ENCODE measurements at places on chromosomes 1 and 21. TPM values are rescaled to one million over a fixed set of nuclear protein-coding genes. Genes with fewer than 3 reads are reported as not detected.

DNA sequence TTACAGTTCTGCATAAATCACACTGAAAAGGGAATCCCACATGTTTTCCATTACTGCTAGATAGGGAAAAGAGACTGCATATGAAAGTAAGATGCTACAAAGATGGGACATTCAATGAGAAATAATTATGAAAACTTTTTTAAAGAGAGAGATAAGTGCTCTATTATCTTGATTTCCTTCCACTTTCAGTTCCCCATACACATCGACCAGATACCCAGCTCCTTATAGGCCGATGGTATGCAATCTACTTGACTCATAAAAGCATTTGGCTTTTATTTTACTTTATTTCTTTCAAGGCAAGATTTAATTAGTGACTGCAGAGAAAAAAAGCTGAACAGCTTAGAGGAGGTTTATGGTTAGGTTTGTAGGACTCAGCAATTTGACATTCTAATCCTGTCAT lies 13.1 kb downstream of the BRINP2 start:
- DNase-seq, result no peak

DNA sequence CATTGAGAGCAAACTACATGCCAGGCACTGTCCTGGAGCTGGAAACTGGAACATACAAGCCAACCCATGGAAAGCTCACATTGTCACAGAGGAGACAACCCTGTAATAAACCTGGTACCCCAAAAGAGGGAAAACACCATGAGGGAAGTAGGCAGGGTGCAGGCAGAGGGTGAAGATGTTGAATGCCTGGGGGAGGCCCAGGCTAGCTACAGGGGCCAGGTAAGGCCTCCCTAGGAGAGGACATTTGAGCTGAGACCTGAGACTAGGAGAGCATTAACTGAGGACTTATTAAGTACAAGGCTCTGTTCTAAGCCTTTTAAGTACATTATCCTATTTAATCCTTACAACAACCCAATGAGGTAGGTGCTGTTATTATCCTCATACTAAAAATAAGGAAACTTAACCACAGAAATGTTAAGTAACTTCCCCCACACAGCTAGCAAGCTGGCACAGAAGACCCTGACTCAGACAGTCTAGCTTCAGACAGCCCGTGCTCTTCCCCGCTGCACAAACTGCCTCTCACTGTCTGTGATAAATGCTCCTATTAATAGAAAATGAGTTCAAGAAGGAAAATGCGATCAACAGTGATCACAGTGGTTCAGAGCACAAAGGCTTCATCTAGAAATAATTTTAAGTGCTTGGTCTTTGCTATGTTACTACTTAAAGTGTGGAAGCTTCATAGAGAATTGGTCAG lies 41.8 kb downstream of the ZNF281 start:
- DNase-seq, result no peak

DNA sequence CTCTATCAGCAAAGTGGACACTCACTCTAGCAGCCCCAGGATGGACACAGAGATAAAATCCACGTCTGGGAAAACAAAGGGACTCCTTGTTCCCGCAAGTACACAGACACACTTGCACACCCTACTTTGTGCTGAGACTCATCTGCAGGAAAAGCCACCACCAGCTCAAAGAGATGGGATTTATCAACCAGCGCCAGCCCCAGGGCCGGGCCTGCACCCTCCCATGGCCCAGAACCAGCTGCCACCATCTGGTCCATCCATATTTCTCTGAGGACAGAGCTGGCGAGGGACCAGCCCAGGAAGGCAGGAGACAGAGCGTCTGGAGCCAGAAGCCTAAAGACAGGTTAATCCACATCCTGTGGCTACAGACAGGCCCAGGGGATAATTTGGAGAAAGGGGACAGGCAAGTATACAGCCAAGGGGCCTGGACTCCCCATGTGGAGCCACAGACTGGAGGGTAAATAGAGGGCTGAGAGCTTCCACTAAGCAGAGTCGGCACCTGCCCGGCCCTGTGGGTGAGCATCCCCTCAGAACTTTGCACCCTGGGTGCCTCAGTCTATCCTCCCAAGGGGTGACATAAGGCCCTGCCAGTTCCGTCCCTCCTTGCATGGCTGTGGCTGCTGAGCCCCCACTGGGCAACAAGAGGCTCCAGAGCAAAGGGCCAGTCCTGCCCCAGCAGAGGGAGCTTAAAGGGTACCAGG lies 233.9 kb downstream of the PTPRU start:
- no peak for DNase-seq

DNA sequence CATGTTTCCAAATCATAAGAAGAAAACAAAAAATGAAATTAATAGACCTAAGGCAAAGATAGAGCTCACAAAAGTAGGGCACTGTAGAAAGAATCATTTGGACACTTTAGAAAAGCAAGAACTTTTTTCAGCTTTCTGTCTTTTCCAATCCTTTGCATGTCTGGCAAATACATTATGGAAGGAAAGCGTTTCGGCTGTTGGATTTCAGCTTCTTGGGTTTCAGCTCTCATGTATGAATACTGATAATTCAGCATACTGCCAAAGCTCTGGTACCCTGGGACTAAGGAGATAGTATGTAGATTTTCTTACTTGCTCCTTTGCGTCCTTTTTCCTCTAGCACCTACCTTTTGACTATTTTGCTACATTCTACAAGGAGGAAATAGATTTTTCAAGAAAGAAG lies 375.9 kb downstream of the BRINP3 start:
- DNase-seq, result no peak

DNA sequence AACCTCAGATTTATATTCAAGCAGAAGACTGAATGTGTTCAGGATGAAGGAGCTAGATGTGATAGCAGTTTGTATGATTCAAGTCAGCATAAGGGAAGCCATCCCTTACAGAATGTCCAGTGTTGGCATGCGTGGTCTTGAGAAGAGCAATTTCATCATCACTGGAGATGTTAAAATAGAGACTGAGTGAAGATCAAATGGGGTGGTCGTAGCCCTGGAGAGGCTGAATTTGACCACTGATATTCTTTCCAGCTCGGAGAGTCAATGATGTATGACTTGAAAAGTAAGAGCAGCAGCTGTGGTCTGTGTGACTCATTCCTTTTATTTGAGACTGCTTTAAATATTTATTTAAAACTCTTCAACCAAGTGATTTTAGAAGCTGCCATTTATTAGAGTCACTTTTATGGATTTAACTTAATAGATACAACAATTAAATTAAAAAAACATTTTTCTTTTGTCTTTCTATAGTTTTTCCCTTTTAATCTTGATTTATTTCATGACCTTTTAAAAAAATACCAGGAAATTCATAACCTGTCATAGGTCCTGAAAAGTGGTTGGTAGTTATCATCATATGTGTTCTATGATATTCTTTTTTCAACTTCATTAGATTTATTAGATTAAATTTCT lies 15.5 kb downstream of the FMN2 start:
- DNase-seq, result no peak

DNA sequence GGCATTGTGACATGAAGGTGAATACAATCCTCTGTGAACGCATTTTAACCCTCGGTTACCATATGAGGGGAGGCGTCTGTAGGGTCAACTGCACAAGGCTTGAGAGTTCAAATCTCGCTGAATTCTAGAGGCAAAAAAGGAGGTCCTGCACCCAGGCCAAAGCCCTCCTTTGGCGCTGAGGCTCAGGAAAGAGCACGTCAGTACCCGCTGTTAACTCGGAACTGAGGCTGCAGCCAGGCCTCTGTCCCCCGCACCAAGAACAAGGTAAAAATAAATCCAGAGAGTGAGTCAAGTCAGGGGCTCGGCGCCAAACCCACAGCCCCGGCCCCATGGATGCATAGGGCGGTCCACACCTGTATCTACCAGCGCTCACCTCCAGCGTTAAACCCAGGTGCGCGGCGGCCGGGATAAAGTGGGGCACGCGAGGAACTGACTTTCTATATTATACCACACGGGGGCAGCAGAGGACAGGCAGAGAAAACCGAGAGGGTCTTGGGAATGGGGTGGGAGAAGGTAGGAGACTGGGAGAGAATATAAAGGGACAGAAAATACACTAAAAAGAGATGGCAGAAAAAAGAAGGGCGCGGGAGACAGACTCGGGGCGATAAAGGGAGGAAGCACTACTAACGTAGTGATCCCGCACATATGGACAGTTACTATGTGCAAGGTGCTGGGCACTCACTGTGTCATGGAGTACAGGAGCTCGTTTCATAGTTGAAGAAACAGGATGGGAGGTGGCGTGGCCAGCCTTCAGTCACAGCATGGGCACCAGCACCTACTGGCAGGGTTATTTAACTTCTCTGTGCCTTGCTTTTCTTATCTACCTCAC lies 54.9 kb downstream of the DMRTA2 start:
- DNase-seq, result peak; percentile 69

DNA sequence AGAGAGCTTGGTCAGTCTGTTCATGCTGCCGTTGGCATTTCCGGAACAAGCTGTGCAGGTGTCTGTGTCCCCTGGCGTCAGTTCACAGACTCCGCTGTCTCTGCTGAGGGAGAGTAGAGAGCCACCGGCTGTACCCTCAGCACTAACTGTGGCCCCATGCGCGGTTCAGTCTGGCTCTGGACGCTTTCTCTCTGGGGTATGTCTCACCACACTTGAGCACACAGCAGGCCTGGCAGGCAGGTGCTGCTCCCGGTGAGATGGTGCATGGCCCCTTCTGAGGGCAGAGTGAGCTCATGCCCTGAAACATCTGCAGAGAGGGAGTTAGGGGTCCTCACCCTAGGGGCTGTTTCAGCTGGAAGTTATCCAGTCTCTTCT lies 60.0 kb upstream of the TLR5 start:
- DNase-seq, result no peak

DNA sequence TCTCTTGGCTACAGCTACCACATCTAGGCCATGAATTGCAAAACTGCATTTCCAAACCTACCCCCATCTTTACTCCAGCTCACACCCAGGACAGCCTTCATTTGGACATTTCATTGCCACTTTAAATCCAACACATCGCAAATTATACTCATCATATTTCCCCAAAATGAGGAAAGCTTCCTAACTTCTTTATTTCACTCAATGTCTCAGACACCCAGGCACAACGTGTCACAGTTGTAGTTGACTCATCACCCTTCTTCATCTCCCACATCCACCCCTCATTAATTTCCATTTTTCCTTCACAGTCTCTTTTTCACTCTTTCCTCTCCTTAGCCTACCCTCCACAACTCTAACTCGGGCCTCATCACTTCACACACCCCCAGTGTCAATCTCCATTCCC lies 6.7 kb downstream of the OTUD7B start:
- no peak for DNase-seq

- no peak for DNase-seq
Measured at GRCh38 chr1:113913887-113914664, 8.9 kb downstream of the DCLRE1B start.

GRCh38 chr1:20496241-20496661 lies 10.2 kb upstream of the CAMK2N1 start:
- peak; percentile 71 for DNase-seq

- DNase-seq, result no peak
Measured at GRCh38 chr1:203473781-203474305, 1.8 kb upstream of the PRELP start.

- DNase-seq, result no peak
Measured at GRCh38 chr21:23039846-23040245, 2041.6 kb downstream of the NCAM2 start.

- peak; percentile 29 for DNase-seq
Measured at GRCh38 chr21:45329261-45330074, 41.8 kb upstream of the POFUT2 start.

- no peak for DNase-seq
Measured at GRCh38 chr1:215891266-215892057, 324.4 kb downstream of the KCTD3 start.

DNA sequence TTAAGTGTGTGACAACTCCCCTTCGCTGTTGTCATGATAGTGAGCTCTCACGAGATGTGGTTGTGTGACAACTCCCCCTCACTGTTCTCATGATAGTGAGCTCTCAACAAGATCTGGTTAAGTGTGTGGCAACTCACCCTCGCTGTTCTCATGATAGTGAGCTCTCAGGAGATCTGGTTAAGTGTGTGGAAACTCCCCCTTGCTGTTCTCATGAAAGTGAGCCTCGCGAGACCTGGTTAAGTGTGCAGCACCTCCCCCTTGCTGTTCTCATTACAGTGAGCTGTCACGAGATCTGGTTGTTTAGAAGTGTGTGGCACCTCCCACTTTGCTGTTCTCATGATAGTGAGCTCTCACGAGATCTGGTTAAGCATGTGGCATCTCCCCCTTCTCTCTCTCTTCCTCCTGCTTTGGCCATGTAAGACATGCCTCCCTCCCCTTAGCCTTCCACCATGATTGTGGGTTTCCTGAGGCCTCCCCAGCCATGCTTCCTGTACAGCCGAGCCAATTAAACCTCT lies 25.1 kb upstream of the LSS start:
- no peak for DNase-seq

DNA sequence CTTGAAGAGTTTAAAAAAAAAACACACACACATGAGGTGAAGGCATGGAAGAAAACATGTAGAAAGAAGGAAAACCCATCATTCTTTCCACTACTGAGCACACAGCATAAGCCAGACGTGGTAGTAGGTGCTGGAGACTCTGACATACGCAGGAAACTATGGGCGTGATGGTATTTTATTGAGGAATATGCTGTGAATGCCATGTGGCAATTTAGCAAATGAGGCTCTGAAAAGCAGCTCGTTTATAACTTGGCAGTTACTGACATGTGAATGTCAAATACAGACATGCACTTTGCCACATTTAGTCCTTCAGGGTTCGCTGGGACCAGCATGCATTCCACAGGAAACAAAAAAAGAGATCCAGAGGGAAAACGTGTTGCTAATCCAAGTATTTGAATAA lies 74.3 kb upstream of the IFNAR2 start:
- DNase-seq, result no peak

- DNase-seq, result no peak
Measured at GRCh38 chr1:195894411-195894810, 713.8 kb downstream of the KCNT2 start.

DNA sequence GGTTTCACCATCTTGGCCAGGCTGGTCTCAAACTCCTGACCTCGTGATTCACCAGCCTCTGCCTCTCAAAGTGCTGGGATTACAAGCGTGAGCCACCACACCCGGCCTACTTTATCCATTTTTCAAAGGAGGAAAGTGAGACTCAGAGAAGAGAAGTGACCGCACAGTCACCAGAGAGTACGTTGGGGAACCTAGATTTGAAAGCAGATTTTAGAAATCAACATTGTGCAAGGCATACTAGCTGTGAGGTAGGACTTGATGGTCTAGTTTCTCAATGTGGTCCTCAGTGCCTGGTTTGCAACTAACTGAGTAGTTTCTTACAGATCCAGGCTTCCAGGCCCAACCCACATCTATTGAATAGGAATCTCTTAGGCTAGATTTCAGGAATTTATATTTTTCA lies 1.7 kb upstream of the PRCC start:
- DNase-seq, result no peak

DNA sequence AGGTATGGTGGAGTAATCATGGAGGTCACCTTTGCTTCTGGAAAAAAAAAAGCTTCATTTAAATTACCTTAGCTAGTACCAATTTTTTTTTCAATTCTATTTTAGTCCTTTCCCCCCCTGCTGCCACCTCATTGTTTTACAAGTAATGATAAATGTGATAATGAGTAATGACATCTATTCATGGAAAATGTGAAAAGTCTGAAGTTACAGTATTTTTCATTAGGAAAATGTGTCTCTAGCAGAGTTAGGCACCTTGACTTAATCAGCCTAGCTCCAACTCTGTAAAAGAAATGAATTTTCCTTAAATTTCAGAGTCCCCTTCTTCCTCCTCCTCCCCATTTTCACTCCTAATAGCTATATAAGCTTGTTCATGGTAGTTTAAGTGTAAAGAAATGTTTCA lies 204.9 kb upstream of the USP25 start:
- DNase-seq, result no peak

- DNase-seq, result no peak
Measured at GRCh38 chr1:22877112-22877915, 95.4 kb downstream of the LACTBL1 start.

- DNase-seq, result no peak
Measured at GRCh38 chr1:214108097-214108446, 120.3 kb downstream of the PROX1 start.

Gene LRRC38
- not detected for total RNA-seq

Gene LIPI
- not detected for total RNA-seq

Gene FABP3
- total RNA-seq, result not detected

Gene ILDR2
- 0.91 TPM for total RNA-seq

Gene PYCR2
- 81.6 TPM for total RNA-seq

All from Calu3 (cell line).